ENCODE measurements at places on chromosomes 11 and 22.

DNA sequence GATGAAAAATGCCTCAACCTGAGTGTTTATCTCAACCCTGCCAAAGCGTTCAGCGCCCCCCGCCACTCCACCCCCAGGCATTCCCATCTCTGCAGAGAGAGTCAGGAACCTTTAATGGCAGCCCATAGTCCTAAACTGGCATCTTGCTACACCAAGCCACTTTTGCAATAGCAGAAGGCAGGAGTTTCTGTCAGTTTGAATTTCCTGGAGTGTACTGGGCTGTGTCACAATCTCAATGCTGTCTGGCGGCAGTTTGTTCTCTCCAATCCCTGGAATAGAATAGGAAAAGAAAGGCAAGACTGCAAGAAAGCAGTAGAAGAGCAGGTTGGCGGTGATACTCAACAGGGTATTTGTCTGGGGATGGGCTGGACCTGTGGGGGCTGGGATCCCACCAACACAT is 32.9 kb upstream of the FLI1 start:
- no peak for DNase-seq

DNA sequence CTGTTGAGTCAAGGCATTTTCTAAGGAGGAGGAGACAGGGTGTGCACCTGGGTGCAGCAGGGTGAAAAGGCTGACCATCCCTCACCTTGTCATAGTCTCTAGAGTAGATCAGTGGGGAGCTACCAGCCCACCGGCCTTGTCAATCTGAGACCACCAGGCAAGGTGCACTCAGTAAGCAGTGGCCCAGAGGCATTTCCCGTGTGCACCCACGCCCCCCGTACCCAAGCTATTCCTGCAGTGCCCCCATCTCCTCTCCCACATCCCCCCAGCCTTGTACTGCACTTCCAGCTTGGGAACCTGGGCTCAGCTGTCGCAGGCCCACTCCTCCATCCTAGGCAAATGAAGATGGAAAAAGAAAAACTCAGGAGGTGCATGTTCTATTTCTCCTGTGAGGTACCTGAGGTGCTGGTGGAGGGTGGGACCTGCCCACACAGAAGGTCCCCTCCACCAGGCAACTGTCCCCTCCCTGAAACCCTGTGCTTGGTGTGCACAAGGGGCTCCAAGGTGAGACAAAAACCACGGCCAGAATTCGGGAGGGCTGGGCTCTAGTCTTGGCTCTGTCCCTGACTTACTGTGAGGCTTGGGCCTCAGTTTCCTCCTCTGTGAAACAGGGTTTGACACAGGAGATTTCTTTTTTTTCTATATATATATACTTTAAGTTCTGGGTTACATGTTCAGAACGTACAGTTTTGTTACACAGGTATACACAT is 8.4 kb downstream of the P2RY2 start:
- DNase-seq, result no peak

DNA sequence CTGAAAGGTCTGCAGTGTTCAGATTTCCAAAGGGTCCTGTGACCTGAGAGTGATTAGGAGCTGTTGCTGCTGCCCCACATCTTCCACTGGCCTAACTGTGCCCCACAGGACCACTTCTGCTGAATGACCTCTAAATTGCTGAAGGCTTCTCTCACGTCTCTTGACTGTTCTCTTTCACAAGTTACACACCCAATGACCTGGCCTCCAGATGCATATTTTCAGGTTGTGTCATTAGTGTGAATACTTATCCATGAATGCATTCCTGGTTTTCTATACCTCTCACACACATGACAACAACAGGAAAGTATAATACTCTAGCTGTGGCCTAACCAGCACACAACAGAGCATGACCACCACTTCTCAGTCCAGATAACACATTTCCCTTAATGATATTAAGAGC is 15.4 kb downstream of the PRR14L start:
- no peak for DNase-seq

- no peak for DNase-seq
These were observed 9.3 kb downstream of the SMTN start for GRCh38 chr22:31090217-31091085.

GRCh38 chr11:83493917-83494316 is 207.8 kb upstream of the CCDC90B start:
- no peak for DNase-seq

- DNase-seq, result no peak
These were observed 28.1 kb downstream of the NRXN2 start for GRCh38 chr11:64694821-64695365.

DNA sequence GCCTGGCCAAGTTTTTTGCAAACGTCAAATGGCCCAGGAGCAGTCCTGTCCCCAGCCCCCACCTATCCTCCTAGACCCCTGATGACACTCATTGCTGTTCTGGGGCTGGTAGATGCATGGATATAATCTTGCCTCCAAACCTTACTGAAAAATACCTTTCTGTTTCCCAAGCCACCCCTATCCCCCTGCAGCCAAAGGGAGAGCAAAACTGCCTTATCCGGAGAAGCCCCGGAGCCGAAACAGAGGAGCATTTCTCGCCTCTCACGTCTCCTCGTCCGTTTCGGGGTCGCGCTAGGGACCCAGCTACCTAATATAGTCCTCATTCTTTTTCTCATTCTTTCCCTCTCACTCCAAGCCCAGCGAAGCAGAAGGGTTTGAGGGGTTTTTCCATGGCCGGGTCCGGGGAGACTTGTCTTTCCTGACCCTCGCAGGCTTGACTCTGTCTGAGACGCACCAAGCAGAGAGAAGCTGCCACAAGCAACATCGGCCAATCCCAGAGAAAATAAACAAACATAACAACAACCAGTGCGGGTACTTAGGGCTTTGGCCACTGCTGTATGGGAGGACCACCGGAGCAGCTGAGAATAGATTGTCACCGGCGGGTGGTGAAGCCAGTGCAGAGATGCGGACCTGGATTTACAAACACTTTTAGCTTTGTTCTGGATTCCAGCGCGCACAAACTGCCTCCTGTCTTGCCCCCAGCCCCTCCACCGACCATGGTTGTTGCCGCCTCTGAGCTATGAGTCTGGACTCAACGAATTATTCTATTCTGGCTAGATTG is 1.6 kb downstream of the BSX start:
- DNase-seq, result no peak

DNA sequence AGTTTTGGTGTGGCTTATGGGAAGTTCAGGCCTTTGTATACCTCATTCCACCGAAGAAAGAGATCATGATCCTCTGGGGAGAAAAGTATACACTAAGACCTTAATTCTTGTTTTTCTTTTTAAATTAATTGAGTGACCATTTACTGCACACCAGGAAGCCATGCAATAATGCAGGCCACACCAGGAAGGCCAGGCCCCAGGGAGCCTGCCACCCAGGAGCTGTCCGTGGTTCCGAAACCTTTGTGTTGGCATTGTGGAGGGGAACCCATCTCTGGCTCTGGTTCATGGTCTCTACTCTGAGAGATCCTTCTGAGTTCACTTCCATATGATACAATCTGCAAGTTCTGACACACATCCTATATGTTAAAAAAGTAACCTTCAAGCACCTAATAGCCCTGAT is 291.8 kb downstream of the MIAT start:
- DNase-seq, result no peak

DNA sequence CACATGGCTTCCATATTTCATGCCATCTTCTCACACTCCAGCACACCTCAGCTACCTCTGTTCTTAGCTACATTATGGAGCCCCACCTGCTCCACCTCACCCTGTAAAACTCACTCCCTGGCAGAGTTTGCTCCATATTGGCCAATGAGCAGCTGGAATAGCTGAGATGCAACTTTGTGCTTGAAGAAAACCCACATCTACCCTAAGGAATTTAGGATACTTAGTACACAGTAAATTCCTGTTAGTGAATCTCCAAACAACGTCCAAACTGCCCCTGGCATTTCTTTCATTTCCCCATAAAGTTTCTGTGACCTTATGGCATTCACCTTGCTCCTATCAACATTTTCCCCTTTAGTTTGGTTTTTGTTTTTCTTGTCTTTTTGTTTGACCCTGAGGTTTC is 2.2 kb upstream of the VWCE start:
- DNase-seq, result no peak

GRCh38 chr11:86459682-86460460 is 85.2 kb downstream of the CCDC81 start:
- DNase-seq, result no peak

GRCh38 chr11:72782081-72782920 is 11.5 kb downstream of the STARD10 start:
- DNase-seq, result no peak

GRCh38 chr11:118916842-118917388 is 8.8 kb downstream of the BCL9L start:
- no peak for DNase-seq

- no peak for DNase-seq
These were observed 43.9 kb downstream of the PDE2A start for GRCh38 chr11:72630104-72630852.

DNA sequence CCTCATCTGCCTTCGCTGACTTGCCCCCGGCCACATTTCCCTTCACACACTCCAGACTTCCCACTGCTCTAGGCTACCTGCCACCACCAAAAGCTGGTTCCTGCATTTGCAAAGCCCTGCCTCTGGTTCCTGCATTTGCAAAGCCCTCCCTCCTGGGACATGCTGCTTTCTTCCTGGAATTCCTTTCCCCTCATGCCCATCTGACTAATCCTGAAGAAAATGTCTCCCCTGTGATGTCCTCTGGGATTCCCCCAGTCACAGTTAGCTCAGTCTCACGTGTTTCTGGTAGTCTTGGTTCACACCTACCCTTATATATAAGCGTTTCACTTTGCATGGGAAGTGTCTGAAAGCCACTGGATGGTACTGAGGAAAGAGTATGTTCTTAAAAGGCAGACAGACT is 206.9 kb downstream of the DBX1 start:
- no peak for DNase-seq

- no peak for DNase-seq
These were observed at the start of gene SYT13 for GRCh38 chr11:45285930-45286632. TSS of gene SYT13 (minus strand) at chr11:45286341. CDS start at chr11:45286207, 134 bp downstream.

- no peak for DNase-seq
These were observed 272.9 kb downstream of the ST3GAL4 start for GRCh38 chr11:126628450-126628789.

- peak; percentile 90 for DNase-seq
These were observed at the start of gene PELI3 for GRCh38 chr11:66466225-66467033. TSS of gene PELI3 (plus strand) at chr11:66466905. CDS start at chr11:66468129, 1,224 bp downstream.

DNA sequence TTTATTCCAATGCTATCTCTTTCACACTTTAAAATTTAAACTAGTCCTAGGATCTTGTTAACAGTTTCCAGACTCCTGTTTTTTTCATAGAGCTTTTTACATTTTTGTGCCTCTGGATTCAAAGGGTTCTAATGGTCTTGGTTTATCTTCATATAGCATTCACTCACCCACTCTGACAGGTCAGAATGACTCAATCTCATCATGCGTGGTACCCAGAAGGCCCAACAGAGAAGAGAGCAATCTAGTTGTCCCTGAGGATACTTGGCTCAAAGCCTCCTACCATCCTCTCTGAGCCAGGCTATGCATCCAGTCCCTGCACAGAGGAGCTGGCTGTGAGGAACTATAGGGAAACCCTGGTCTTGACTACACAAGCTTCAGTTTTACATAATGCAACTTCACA is 27.5 kb downstream of the MAML2 start:
- DNase-seq, result no peak

GRCh38 chr11:94581926-94582325 is 14.8 kb downstream of the PIWIL4 start:
- DNase-seq, result no peak

- no peak for DNase-seq
These were observed 8.5 kb upstream of the FXYD6 start for GRCh38 chr11:117884994-117885393.

DNA sequence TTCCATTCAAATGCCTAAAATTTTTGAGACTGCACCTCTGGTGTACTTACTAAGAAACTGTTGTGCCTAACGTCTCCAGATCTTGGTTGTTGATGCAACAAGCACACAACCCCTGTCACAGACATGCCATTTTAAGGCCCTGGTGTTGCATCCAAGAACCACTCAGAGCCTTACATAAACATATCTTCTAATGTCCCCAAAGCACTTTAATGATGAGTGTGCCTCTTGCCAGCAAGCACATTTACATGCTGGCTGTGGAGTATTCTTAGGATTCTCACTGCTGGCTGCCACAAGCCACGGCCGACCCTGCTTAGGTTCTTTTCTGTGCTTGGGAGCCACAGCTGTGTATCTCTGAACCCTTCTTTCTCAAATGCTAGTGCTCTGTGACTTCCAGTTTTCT is 201.4 kb downstream of the ADAMTS15 start:
- no peak for DNase-seq

DNA sequence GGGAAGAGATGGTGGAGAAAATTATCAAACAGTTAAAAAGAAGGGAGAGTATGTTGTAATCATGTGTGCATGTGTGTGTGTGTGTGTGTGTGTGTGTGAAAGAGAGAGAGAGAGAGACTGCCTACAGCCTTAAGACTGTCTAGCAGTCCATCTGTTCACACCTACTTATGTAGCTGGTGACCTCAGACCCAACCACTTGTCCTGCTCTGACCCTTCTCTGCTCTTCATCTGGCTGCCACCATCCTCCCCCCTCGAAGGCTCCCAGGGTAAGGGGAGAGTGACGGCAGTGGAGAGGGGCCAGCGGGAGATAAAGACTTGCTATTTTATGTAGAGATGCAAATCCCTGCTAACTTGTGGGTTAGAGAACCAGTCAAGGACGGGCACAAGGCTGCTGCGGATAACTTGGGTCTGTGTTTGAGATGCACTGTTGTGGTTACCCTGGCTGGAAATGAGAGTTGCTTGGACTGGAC is 24.9 kb upstream of the GRAMD1B start:
- DNase-seq, result no peak

- peak; percentile 26 for DNase-seq
These were observed 39.4 kb downstream of the IRAG1 start for GRCh38 chr11:10653946-10654810.

GRCh38 chr11:64605244-64605560 is 14.2 kb downstream of the SLC22A12 start:
- no peak for DNase-seq

DNA sequence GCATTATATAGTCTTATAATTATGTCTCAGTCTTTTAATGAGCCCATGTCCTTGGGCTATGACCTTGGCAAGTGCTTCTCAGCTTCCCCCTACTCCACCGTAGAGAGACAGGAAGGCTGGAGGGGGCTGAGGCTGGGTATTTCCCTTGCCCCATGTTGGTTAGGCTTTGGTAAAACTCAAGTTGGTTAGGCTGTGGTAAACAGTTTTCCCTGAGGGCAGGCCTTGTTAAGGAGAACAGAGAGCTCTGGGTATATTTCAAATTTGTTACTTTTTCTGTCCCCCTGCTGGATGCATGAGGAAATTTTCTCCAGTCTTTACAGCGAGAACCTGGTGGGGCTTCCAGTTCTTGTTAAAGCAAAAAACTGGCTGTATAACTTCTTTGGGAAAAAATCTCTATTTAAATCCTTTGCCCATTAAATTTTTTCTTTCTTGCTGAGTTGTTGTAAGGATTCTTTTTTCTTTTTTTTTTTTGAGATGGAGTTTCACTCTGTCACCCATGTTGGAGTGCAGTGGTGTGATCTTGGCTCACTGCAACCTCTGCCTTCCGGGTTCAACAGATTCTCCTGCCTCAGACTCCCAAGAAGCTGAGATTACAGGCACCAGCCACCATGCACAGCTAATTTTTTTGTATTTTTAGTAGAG is 12.2 kb upstream of the DCHS1 start:
- DNase-seq, result peak; percentile 50

DNA sequence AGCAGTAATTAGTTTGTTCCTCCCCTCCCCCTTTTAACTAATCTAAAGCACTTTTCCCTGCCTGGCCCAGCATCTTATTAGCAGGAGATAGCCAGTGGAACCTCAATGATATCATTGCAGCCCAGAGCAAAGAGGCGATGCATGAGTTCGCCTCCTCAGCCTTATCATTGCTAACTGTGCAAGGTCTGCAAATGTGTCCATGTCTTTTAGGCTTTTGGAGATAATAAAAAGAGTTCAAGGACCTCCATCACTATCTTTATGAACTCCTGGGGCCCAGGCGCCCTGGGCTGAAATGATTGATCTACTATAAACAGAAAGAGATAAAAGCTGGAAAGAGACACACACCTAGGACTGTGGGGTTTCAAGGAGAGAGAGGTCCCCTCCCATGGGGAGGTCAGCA is 124.2 kb upstream of the TBCEL start:
- DNase-seq, result no peak

Measured in central memory CD4-positive, alpha-beta T cell (primary cell).